Activated naive CD4-positive, alpha-beta T cell treated with anti-CD3 and anti-CD28 coated beads, Interleukin-2, amount 50 U/mL, for 72 hours (primary cell): ENCODE measurements at places on chromosomes 2 and 18. TPM values are rescaled to one million over a fixed set of nuclear protein-coding genes. Genes with fewer than 3 reads are reported as not detected.

The RTP5 gene
- not detected for total RNA-seq

The SH3RF3 gene
- total RNA-seq = 1.7 TPM

The ARHGAP28 gene
- total RNA-seq = not detected

The TTC27 gene
- 31.3 TPM for total RNA-seq

The MAL gene
- total RNA-seq = 26.3 TPM

The LIMS2 gene
- total RNA-seq = 8.1 TPM

The ELOA2 gene
- total RNA-seq = not detected

The C2orf72 gene
- total RNA-seq = 0.18 TPM

The NOL4 gene
- total RNA-seq = not detected

The CRYGC gene
- total RNA-seq = not detected

The UGT1A10 gene
- total RNA-seq = not detected

The OR6B2 gene
- not detected for total RNA-seq

The ESPNL gene
- 0.18 TPM for total RNA-seq

The CAVIN2 gene
- not detected for total RNA-seq

The LRRFIP1 gene
- total RNA-seq = 190 TPM

The CABYR gene
- 2.6 TPM for total RNA-seq

The PAX3 gene
- not detected for total RNA-seq

The COLEC11 gene
- total RNA-seq = not detected

The IL36RN gene
- not detected for total RNA-seq

The MALL gene
- not detected for total RNA-seq

The NEMP2 gene
- total RNA-seq = 18.3 TPM

The GPR45 gene
- not detected for total RNA-seq

The IL36A gene
- not detected for total RNA-seq

The LANCL1 gene
- 25.9 TPM for total RNA-seq

The REG1B gene
- not detected for total RNA-seq

The PSMA8 gene
- 0.45 TPM for total RNA-seq

The GKN1 gene
- not detected for total RNA-seq

The MDH1B gene
- 1.4 TPM for total RNA-seq

The HOXD4 gene
- total RNA-seq = not detected

The PTPRN gene
- 3.1 TPM for total RNA-seq

The RGPD3 gene
- total RNA-seq = not detected

The EPB41L3 gene
- 5.4 TPM for total RNA-seq

The TNFRSF11A gene
- 15.8 TPM for total RNA-seq

The ABCB11 gene
- not detected for total RNA-seq

The UGT1A4 gene
- total RNA-seq = not detected

The MBP gene
- total RNA-seq = 60.0 TPM
